HepG2 (cell line): ENCODE measurements at places on chromosomes 1 and 21. TPM values are rescaled to one million over a fixed set of nuclear protein-coding genes. Genes with fewer than 3 reads are reported as not detected.

DNA sequence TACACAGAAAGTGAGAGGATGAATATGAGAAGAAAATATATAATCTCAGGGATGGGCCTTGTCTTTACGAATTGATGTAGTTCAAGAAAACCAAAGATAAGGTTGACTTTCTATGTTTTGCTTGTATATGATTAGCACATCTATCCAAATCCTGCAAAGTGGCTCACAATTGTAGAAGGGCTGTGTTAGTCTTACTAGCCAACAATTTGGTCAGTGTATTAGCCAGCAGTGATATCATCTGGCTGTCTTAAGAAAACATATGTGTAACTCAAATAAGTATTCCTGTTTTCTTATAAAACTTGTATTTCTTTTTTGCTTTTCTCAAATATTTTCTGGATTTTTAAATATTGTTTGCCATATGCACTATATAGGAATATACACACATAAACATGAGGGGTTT lies 5.5 kb downstream of the SDCCAG8 start:
- H3K4me1 ChIP-seq: peaks cover 13% of the 10 kb centered on the region; the same call in 1 of the 2 replicates
- no peaks in the 10 kb centered on the region for H3K36me3 ChIP-seq
- no peak overlapping the region for H3K4me3 ChIP-seq
- H3K27ac ChIP-seq: no peak overlapping the region
- DNase-seq: no peak

GRCh38 chr21:43864313-43864961 lies 586 bp upstream of the AGPAT3 start:
- H3K27me3 ChIP-seq: peaks cover 3% of the 10 kb centered on the region; the same call in 1 of the 2 replicates
- H3K36me3 ChIP-seq: no peaks in the 10 kb centered on the region
- no peak for DNase-seq
- H3K27ac ChIP-seq: no peak overlapping the region
- peak overlapping the region; percentile 75 for H3K4me3 ChIP-seq

DNA sequence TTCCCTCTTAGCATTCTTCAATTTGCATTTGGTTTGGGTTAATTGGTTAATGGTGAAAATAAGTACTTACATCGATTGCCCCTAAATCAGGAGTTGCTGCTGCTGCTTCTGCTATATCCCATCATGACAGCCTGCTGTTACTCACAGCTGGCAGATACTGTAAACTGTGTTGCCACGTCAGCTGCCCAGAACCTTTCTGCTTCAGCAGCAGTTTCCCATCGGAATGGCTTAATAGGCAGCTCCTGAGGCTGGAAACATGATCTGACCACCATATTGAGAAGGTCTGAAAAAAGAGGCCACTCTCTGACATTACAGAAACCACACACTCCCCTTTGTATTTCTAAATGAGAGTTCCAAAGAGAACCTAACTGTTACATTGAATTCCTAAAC lies 14.3 kb upstream of the SEC16B start:
- H3K4me1 ChIP-seq: peaks cover 14% of the 10 kb centered on the region
- DNase-seq: peak; percentile 7
- no peaks in the 10 kb centered on the region for H3K36me3 ChIP-seq
- no peak overlapping the region for H3K4me3 ChIP-seq

DNA sequence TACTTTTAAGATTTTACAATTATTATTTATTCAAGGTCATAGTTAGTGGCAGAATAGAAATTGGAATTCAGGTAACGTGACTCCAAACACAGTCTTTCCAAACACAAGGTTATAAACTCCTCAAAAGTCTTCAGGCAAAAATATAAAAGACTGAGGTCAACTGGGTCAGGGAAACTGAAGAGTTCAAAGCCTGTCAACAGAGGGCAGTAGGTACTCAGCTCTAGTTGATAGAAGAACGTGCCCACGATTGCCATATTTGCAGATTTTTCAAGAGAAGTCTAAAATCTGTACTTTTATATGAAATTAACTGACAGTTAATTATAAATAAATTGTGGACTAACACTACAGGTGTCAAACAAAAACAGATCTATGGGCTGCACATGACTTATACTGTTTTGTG lies 135.0 kb downstream of the LHX4 start:
- H3K4me3 ChIP-seq: no peak overlapping the region
- H3K27ac ChIP-seq: no peak overlapping the region
- peak; percentile 9 for DNase-seq
- peaks cover 8% of the 10 kb centered on the region for H3K4me1 ChIP-seq
- H3K27me3 ChIP-seq: no peaks in the 10 kb centered on the region

DNA sequence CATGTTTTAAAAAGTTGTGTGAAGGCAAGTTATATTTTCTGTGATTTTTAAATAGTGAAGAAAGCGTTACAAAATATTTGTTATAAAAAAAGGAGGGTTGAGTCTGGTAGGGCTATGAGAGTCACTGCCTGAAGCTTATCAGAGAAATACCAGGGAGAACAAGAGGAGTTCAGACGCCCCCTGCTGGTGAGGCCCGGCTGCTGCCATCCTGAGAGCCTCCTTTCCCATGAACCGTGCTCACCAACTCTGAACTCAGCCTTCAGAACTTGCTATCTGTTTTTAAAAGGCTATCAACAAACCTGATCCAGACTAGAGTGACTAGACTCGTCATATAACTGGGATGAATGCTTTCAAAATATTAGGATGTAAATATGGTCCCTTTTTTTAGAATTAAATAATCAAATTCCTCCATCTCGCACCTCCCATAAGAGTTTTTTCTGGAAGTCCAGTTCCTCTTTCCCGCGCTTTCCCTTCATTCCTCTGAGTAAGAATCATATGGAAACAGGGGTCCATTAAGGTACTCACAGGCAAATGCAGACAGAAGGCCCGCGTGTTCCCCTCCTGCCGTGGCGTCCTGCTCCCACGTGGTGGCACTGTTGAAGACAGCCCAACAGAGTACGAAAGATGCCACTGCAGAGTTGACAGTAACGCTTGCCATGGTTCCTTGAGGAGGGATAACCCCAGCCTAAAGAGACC lies 26.2 kb upstream of the SPATA6 start:
- H3K27ac ChIP-seq: no peak overlapping the region
- H3K36me3 ChIP-seq: no peaks in the 10 kb centered on the region
- peaks cover 31% of the 10 kb centered on the region for H3K4me1 ChIP-seq
- DNase-seq: peak; percentile 61

- no peak overlapping the region for H3K27ac ChIP-seq
- no peaks in the 10 kb centered on the region for H3K36me3 ChIP-seq
- no peaks in the 10 kb centered on the region for H3K4me1 ChIP-seq
- no peaks in the 10 kb centered on the region for H3K27me3 ChIP-seq
- H3K4me3 ChIP-seq: no peak overlapping the region
These were observed 9.5 kb upstream of the PLEKHM2 start for GRCh38 chr1:15674386-15675159.

Gene C1QC
- not detected in 2 replicates for total RNA-seq

Gene NEGR1
- not detected in 2 replicates for total RNA-seq

GRCh38 chr1:24503870-24504523 lies 1.4 kb downstream of the RCAN3 start:
- DNase-seq: no peak
- peak overlapping the region; percentile 84 for H3K4me3 ChIP-seq
- H3K27ac ChIP-seq: peak overlapping the region; percentile 33
- no peaks in the 10 kb centered on the region for H3K36me3 ChIP-seq
- peaks cover 54% of the 10 kb centered on the region for H3K4me1 ChIP-seq
- H3K27me3 ChIP-seq: no peaks in the 10 kb centered on the region; the same call in 2 of the 3 replicates

DNA sequence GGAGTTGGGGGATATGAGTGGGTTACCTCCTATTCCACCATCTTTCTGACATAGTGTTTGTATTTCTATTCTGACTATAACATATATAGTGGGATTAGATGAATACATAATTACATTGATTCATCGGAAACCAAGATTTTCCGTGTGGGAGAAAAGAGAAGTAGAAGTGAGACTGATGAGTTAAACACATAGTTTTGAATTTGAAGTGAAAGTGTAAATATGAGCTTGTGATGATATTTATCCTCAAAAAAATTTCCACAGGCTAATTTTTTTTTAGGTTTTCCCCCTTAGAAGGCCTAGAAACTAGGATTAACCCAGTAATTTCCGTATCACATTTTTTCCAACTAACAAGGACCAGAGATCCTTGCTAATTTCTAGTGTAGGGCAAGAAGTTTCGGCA lies 6.9 kb downstream of the CD1B start:
- no peak overlapping the region for H3K4me3 ChIP-seq
- H3K27ac ChIP-seq: no peak overlapping the region
- H3K36me3 ChIP-seq: no peaks in the 10 kb centered on the region
- H3K4me1 ChIP-seq: no peaks in the 10 kb centered on the region

GRCh38 chr1:89201106-89201794 lies 2.5 kb upstream of the GBP4 start:
- DNase-seq: no peak
- no peaks in the 10 kb centered on the region for H3K36me3 ChIP-seq
- H3K4me3 ChIP-seq: no peak overlapping the region
- H3K27me3 ChIP-seq: no peaks in the 10 kb centered on the region
- H3K27ac ChIP-seq: no peak overlapping the region

Gene LCA5L
- 0.55 and 0.66 TPM in 2 replicates for total RNA-seq

- no peaks in the 10 kb centered on the region for H3K36me3 ChIP-seq
- H3K4me1 ChIP-seq: no peaks in the 10 kb centered on the region
- H3K27me3 ChIP-seq: peaks cover 9% of the 10 kb centered on the region
- H3K27ac ChIP-seq: no peak overlapping the region
- DNase-seq: no peak
These were observed 20.7 kb upstream of the PRSS38 start for GRCh38 chr1:227794817-227795192.
